ENCODE measurements at places on chromosomes 13 and 19. TPM values are rescaled to one million over a fixed set of nuclear protein-coding genes. Genes with fewer than 3 reads are reported as not detected.

- no peak for DNase-seq
Measured at GRCh38 chr13:36728006-36728405, 54.2 kb downstream of the SERTM1 start.

Gene CRB3
- not detected for total RNA-seq

DNA sequence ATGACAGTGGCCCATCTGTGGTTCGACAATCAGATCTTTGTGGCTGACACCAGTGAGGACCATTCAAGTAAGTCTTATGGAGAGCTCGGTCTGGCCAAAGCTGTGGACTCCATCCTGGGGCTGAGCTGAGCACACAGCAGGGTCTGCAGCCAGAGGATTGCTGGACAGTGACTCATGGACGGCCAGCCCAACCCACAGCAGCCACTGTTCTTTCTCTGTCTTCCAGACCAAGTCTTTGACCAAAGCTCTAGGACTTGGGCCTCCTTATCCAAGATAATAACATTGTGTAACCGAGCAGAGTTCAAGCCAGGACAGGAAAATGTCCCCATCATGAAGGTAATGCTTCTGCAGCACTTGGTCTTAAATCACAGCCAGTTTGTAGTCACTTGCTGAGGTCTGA, 12.4 kb downstream of the ATP12A start:
- DNase-seq = no peak

GRCh38 chr13:52399708-52400107, 6.3 kb downstream of the THSD1 start:
- DNase-seq = peak; percentile 76

- no peak for DNase-seq
Measured at GRCh38 chr13:112000888-112001287, 66.1 kb upstream of the SOX1 start.

Gene CACTIN
- 39.2 TPM for total RNA-seq

Gene NR1H2
- 92.5 TPM for total RNA-seq

DNA sequence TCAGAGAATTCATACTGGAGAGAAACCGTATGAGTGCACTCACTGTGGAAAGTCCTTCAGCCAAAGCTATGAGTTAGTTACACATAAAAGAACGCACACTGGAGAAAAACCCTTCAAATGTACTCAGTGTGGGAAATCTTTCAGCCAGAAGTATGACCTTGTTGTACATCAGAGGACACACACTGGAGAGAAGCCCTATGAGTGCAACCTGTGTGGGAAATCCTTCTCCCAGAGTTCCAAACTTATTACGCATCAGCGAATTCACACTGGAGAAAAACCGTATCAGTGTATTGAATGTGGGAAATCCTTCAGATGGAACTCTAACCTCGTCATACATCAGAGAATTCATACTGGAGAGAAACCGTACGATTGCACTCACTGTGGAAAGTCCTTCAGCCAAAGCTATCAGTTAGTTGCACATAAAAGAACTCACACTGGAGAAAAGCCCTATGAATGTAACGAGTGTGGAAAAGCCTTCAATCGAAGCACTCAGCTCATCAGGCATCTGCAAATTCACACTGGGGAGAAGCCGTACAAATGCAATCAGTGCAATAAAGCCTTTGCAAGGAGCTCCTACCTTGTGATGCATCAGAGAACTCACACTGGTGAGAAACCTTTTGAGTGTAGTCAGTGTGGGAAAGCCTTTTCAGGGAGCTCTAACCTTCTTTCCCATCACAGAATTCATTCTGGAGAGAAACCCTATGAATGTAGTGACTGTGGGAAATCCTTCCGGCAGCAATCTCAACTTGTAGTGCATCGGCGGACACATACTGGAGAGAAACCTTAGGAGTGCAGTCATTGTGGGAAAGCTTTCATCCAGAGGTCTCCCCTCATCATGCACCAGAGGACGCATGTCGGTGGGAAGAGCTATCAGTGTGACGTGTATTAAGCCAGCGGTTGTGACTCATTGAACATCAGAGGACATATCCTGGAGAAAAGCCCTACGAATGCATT, 16.5 kb upstream of the ZNF8 start:
- DNase-seq = no peak

Gene C13orf42
- not detected for total RNA-seq

Gene RASIP1
- 154 TPM for total RNA-seq

DNA sequence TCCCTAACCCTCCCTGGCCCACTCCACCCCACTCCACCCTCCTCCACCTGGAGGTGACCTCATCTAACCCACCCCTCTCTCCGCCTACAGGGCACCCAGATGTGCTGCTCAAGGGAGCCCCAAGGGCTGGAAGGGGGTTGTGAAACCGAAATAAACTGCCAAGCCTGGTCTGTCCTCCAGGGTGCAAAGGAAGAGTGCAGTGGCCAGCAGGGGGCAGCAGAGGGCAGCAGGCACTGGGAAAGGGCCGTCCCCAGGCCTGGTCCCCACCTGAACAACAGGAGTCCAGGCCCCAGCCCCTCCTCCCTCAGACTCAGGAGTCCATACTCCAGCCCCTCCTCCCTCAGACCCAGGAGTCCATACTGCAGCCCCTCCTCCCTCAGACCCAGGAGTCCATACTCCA, 8.4 kb upstream of the BCAM start:
- peak; percentile 86 for DNase-seq

GRCh38 chr13:34654647-34655046, 287.4 kb upstream of the NBEA start:
- DNase-seq = no peak

Gene RGS9BP
- total RNA-seq = 0.65 TPM

Gene STOML3
- total RNA-seq = not detected

Gene SPACA4
- not detected for total RNA-seq

All from dermis blood vessel endothelial cell (primary cell).